Epithelial cell of umbilical artery (primary cell): ENCODE measurements at places on chromosomes 2 and 18. TPM values are rescaled to one million over a fixed set of nuclear protein-coding genes. Genes with fewer than 3 reads are reported as not detected.

HOXD3 gene
- 4.2 and 5.9 TPM in 2 replicates for total RNA-seq

FER1L5 gene
- total RNA-seq: under 0.01 and 0.15 TPM in 2 replicates

SPR gene
- 51.6 and 74.0 TPM in 2 replicates for total RNA-seq

PAX8 gene
- total RNA-seq: under 0.01 TPM in 1 of 2 replicates, not detected in the other

PLCD4 gene
- 0.97 and 2.1 TPM in 2 replicates for total RNA-seq

MMADHC gene
- total RNA-seq: 236 and 243 TPM in 2 replicates

CNNM4 gene
- 1.3 and 2.1 TPM in 2 replicates for total RNA-seq

SPHKAP gene
- total RNA-seq: under 0.01 TPM in 1 of 2 replicates, not detected in the other

MYO5B gene
- under 0.01 and 1.1 TPM in 2 replicates for total RNA-seq

EMILIN2 gene
- total RNA-seq: 2.6 and 15.2 TPM in 2 replicates

DNAJC5G gene
- total RNA-seq: not detected in 2 replicates

STARD6 gene
- total RNA-seq: not detected in 2 replicates

SELENOI gene
- total RNA-seq: 16.2 and 22.8 TPM in 2 replicates

HAAO gene
- total RNA-seq: not detected in 2 replicates

ADRA2B gene
- total RNA-seq: not detected in 2 replicates

KIF3C gene
- total RNA-seq: 8.4 and 9.1 TPM in 2 replicates

SERPINB3 gene
- total RNA-seq: not detected in 2 replicates

L3MBTL4 gene
- total RNA-seq: under 0.01 and 0.46 TPM in 2 replicates

KIAA2012 gene
- not detected in 2 replicates for total RNA-seq

RAD51AP2 gene
- not detected in 2 replicates for total RNA-seq

MTLN gene
- total RNA-seq: 65.7 and 75.0 TPM in 2 replicates

ACVR2A gene
- total RNA-seq: 7.8 and 10.9 TPM in 2 replicates

MARCHF4 gene
- 3.2 and 6.2 TPM in 2 replicates for total RNA-seq

HSBP1L1 gene
- 3.9 and 4.9 TPM in 2 replicates for total RNA-seq

C2orf66 gene
- under 0.01 TPM in 1 of 2 replicates, not detected in the other for total RNA-seq

IL36B gene
- total RNA-seq: not detected in 2 replicates

ADCY3 gene
- total RNA-seq: 13.6 and 18.4 TPM in 2 replicates

LGALSL gene
- 2.9 and 10.9 TPM in 2 replicates for total RNA-seq

IL37 gene
- not detected in 2 replicates for total RNA-seq

LRP2 gene
- not detected in 2 replicates for total RNA-seq

ESPNL gene
- total RNA-seq: not detected in 2 replicates

MFF gene
- total RNA-seq: 59.0 and 61.4 TPM in 2 replicates

IGFBP2 gene
- total RNA-seq: 151 and 164 TPM in 2 replicates

GLB1L gene
- 4.0 and 6.2 TPM in 2 replicates for total RNA-seq

ILKAP gene
- 17.5 and 22.5 TPM in 2 replicates for total RNA-seq

ATF2 gene
- total RNA-seq: 41.9 and 60.3 TPM in 2 replicates

CERKL gene
- not detected in 2 replicates for total RNA-seq

INPP5D gene
- total RNA-seq: 18.7 and 24.7 TPM in 2 replicates

RRM2 gene
- 56.2 and 63.5 TPM in 2 replicates for total RNA-seq

CNDP1 gene
- not detected in 2 replicates for total RNA-seq

COA5 gene
- total RNA-seq: 19.5 and 40.9 TPM in 2 replicates

LIMS4 gene
- 18.1 and 25.0 TPM in 2 replicates for total RNA-seq

MYCN gene
- total RNA-seq: 0.65 and 0.76 TPM in 2 replicates
